ENCODE measurements at places on chromosomes 5 and 9.

GRCh38 chr9:79083621-79084020 is 488.1 kb upstream of the TLE4 start:
- no peak for DNase-seq

- DNase-seq, result peak; percentile 23
Measured at GRCh38 chr9:92735636-92736562, 28.7 kb downstream of the BICD2 start.

- no peak for DNase-seq
Measured at GRCh38 chr5:134545070-134545868, 19.8 kb downstream of the JADE2 start.

- no peak for DNase-seq
Measured at GRCh38 chr9:4738866-4739586, 2.0 kb downstream of the AK3 start.

- DNase-seq, result no peak
Measured at GRCh38 chr5:86968301-86968753, 299.4 kb upstream of the RASA1 start.

GRCh38 chr5:120907953-120908352 is 443.9 kb downstream of the PRR16 start:
- DNase-seq, result no peak

DNA sequence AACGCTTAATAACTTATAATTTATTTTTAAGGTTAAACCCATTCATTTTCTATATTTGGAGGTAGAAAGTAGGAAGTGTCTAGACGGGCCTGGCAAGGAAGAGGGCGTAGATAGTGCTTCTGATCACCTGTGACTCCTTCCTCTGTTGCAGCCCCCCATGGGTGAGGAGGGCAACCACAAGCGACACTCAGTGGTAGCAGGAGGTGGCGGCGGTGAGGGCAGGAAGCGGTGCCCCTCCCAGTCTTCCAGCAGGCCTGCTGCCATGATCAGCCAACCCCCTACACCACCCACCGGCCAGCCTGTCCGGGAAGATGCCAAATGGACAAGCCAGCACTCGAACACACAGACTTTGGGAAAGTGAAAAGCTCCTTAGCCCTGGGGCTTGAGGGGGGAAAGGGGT is 36.7 kb downstream of the FAXDC2 start:
- DNase-seq, result no peak

DNA sequence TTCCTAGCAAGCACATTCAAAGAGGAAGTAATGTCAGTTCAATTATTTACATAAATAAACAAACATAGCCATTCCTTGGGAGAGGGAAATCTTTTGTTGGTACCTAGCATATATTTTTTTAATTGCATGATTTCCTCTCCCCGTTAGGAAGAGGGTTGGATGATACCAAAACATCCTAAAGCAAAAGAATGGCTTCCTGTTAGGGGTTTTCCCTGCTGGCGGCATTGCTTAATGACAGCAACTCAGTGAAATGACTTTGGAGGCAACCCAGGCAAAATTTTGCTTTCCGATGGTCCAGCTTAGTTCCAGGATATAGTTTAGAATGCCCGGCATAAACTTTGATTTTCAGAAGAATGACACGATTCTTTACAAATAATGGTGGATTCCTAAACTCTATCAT is 73.2 kb downstream of the MAT2B start:
- no peak for DNase-seq

- no peak for DNase-seq
Measured at GRCh38 chr9:94703488-94704140, 22.9 kb upstream of the AOPEP start.

GRCh38 chr9:120761006-120761405 is 32.2 kb downstream of the FBXW2 start:
- DNase-seq, result no peak

DNA sequence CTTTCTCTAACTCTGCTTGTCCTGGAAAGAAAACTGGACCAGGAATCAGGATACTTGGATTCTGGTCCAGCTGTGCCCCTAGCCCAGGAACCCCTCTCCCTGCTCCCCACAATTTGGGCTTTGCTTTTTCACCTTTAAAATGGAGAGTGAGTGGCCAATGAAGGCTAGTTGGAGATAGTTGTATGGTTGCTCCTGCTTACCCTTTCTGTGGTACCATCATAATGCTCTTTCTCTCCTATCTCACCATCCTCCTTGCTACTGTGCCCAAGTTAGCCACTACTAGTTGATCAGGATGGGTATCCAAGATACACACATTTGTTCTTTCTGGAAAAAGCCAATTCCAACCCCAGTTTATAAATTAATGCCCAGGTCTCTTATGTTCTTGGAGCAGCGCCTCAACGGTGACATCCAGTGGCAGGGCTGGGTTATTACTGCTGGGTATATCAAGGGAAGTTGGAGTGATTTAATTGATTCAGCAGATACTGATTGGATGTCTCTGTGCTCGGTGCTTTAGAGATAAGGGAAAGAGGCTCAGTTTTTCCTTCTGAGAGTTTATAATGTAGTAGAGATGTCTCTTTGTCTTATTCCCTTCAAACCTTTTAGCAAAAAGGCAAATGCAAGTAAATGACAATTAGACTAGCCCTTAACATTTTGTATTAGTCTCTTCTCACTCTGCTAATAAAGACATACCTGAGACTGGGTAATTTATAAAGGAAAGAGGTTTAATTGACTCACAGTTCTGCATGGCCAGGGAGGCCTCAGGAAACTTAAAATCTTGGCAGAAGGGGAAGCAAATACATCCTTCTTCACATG is 38.5 kb downstream of the FAXDC2 start:
- DNase-seq, result peak; percentile 49

GRCh38 chr5:90473396-90474234 is 956 bp downstream of the MBLAC2 start:
- peak; percentile 59 for DNase-seq

- no peak for DNase-seq
Measured at GRCh38 chr9:126001581-126002225, 254.5 kb downstream of the PBX3 start.

- no peak for DNase-seq
Measured at GRCh38 chr5:72106817-72107130, 501 bp upstream of the MAP1B start.

GRCh38 chr9:112224401-112225289 is 49.5 kb upstream of the SUSD1 start:
- DNase-seq, result no peak

- peak; percentile 83 for DNase-seq
Measured at GRCh38 chr5:77630114-77630680, 8.3 kb downstream of the OTP start.

DNA sequence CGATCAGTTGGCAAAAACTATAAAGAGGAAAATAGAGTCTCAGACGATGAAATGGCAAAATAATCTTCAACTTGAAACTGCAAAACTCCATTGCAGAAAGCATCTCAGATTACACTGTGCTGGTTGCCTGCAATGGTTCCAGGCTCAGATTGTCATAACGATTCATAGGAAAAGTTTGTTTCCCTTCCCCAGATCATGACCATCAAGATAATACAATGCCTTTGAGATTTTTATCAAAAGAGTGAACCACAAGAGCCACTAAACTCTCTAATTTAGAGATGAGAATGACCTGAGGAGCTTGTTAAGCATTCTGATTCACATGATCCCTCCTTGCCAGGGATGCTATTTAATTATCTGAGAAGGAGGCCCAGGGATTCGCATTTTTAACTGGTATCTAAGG is 52.6 kb upstream of the ITGA1 start:
- no peak for DNase-seq

DNA sequence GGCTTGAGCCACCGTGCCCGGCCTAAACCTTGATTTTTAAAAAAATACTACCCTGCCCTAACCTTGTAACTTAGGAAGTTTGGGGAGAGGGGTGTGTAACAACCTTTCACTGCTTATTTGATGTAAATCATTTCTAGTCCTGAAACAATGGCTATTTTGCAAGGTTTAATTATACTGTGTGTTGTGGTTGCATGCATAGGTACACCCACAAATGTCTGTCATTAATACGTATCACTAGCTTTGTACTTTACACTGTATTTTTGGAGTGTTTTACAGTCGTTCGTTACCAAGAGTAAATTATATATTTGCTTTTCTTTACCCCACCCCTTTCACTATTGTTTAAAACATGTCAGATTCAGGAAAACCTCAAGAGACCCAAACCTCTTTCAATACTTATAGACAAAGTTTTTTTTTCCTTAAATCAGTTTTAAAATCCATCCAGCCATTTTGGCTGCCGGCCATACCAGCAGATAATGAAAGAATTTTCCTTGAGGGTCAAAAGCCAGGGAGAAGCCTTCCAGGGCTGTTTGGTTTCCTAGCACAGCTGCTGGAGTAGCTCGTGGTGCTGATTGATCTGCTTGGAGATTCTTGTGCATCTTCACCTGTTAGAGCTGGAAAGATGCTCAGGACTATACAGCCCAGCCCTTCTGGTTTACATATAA is 50.7 kb downstream of the DOCK8 start:
- no peak for DNase-seq

GRCh38 chr5:66281294-66281693 is 137.2 kb downstream of the SREK1 start:
- no peak for DNase-seq

- DNase-seq, result peak; percentile 77
Measured at GRCh38 chr9:69324549-69325401, at the start of gene ENTREP1. Gene ENTREP1 (plus strand): TSS chr9:69325215. CDS start chr9:69325310, 95 bp downstream.

GRCh38 chr9:117354244-117354847 is 60.5 kb downstream of the ASTN2 start:
- no peak for DNase-seq

DNA sequence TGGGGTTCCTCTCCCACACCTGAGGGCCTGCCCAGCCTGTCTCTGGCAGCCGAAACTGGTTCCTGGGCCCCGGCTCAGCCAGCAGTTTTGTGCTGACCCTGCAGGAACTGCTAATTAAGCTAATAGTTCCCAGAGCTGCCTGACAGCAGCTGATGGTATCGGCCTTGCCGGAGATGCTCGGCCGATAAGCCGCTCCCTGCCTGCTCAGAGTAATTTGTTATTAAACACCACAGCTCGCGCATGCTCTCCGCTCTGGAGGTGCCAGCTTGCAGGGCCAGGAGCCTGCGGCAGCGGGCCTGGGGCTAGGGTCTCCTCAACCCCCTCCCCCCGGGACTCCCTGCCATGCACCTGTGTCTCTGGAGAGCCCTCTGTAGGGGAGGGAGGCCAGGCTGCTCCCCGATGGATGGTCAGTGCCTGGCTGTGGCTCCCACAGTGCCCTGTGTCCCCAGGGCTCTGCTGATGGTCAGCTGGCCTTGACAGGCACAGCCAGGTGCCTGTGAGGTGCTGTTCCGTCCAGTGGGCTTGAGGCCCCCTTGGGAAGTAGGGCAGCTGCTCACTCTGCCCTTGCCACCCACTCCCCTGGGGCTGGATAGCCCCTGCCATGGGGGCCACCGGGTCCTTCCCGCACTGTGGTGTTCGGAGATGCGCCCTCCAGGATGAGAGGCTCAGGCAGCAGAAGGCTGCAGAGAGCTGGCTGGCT is 41.7 kb downstream of the RXRA start:
- DNase-seq, result no peak

DNA sequence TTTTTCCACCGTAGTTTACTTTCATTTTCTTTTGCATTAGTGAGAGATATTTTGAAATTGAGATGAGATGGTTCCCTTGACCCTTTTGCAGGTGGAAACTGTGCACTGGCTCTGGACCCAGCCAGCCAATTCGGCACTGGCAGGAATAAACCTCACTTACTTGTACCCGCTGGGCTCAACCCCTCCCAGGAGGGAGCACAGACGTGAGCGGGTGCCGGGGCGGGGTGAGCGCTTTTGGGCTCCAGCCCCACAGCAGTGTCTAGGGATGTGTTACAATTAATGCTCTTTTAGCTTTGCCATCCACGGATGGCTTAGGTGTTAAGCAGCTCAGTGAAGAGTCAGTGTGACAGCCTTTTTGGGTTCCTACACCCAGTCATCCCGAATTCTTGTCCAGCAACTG is 766.1 kb upstream of the CHD1 start:
- no peak for DNase-seq

DNA sequence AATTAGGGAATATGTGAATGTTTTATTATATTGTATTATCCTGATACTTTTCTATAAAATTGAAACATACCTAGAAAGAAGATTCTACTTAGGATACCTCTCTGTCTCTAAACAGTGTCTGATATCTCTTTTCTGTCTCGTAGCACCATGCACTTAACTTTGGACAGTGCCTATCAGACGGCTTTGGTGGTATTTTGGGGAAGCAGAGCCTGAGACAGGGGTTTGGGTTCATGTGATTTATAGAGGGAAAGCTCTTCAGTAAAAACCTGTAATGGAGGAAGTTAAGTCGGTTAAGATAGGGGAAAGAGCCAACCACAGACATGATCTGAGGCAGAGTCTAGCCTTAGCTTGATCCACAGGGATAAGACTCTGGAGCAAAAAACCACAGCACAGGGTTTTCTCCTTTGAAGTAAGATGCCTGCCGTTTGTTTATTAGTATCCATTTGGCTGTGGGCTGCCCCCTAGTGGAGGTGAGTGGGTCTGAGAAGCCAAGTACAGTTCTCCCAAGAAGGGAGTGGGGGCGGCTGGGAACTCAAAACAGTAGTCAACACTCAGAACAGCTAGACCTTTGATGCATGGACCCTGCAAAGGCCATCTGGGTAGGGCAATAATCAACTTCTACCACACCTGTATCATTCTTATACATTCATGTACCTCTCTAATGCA is 141.2 kb upstream of the ASTN2 start:
- peak; percentile 84 for DNase-seq

GRCh38 chr9:124537926-124538325 is 30.7 kb upstream of the NR5A1 start:
- no peak for DNase-seq

DNA sequence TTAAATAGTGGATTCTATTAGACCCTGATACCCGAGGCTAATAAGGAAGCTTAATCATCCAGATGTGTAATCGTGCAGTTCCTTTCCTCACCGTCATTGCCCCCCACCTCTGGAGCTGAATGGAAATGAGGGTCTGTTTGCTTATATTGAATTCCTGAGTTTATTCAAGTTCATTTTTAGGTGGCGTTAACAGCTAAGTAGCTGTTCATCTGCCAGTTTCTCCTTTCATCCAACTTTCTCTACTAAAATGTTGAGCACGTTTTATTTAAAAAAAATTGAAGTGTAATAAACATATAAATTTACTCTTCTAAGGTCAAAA is 291.0 kb downstream of the DOCK8 start:
- DNase-seq, result no peak

GRCh38 chr5:176364765-176365350 is 429 bp upstream of the ARL10 start:
- peak; percentile 33 for DNase-seq

DNA sequence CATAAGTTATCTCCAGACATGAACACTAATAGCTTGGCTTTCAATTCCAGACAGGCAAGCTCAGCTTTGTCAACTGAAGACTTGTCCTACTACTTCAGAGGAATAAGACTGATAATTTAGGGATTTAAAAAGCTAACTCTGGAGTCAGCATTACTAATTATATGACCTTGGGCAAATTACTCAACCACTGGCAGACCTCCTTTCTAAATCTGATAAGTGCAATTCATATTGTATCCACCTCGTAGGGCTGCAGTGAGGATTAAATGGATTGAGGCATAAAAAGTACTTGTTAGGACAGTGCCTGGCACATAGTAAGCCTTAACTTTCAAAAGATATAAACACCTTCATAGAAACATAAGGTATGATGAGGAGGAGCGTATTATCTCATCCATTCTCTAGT is 104.4 kb downstream of the KLHL3 start:
- DNase-seq, result no peak

Data from H9 (cell line).